ENCODE measurements at places on chromosomes 3 and 15.

GRCh38 chr3:109648027-109648426 is 310.7 kb upstream of the DPPA4 start:
- DNase-seq = no peak

DNA sequence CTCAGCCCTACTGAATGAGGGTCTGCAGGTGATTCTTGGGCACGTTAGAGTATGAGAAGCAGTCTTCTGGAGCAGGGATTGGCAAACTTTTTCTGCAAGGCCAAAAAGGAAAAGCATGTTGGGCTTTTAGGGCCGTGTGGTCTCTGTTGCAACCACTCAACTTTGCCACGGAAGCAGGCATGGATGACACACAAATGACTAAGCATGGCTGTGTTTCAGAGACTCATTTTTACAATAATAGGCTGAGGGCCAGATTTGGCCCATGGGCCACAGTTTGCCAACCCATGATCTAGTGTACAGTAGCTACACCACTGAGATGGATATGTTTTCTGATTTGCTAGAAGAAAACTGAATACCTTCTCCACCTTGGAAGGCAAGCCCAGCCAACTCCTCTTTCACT is 66.1 kb upstream of the PRICKLE2 start:
- peak; percentile 67 for DNase-seq

GRCh38 chr15:69897471-69898237 is 200.1 kb downstream of the TLE3 start:
- DNase-seq = no peak

GRCh38 chr15:62749036-62749815 is 293.3 kb upstream of the TPM1 start:
- no peak for DNase-seq

GRCh38 chr15:71195242-71195641 is 80.0 kb downstream of the THSD4 start:
- no peak for DNase-seq

- DNase-seq = peak; percentile 55
These were observed 36.9 kb downstream of the SENP8 start for GRCh38 chr15:72155003-72155621.

GRCh38 chr3:132503559-132503958 is 86.3 kb downstream of the DNAJC13 start:
- no peak for DNase-seq

DNA sequence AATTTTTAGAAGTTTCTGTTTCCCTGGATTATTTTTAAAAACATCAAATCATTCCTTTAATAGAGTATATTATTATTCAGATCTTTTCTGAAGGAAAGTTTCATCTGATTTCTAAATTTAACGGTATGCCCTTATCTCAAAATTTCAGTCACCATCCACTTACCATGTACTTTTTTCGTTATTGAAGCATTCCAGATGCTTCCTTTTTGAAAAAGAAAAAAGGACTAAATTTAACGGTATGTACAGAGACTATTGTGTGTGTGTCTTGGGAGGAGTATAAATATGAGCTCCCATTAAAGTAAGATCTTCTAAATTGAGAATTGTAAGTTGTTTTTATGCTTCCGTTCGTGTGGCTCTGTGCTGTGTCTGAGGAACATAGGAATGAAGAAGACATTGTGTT is 517.4 kb upstream of the GOLIM4 start:
- no peak for DNase-seq

GRCh38 chr15:48553559-48553958 is 92.0 kb downstream of the FBN1 start:
- DNase-seq = no peak

DNA sequence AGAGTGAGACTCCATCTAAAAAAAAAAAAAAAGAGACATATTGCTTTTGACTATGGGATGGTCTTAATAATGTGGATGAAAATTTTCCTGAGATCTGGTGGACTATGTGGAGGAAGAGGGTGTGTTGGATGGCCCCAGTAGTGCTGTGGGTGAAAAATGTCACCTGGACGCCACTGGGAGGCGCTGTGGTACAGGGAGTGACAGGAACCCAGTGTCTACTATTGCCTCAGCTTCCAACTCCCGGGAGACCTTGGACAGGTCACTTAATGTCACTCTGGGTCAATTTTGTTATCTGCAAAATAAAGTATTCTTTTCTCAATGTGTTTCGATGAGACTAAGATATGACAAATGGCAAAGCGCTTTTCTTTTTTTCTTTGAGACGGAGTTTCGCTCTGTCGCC is 27.7 kb upstream of the DCP1A start:
- DNase-seq = no peak

GRCh38 chr3:144294659-144295538 is 323.3 kb downstream of the DIPK2A start:
- DNase-seq = no peak

DNA sequence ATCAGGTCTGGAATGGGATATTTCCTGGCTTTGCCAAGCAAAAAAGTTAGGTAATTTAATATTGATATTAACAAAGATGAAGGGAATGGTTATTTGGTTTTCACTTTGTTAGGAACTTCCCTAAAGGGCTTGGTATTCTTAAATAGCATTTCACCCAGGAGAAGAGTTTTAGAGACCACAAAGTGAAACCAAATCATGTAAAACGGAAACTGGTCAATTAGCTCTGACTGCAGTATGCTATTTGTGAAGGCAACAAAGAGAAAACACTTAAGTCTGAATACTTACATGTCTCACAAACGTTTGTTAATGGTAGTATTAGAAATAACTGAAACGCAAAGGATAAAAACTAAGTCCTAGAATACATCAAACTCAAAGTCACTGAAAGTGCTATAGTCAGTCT is 32.4 kb upstream of the SETMAR start:
- DNase-seq = no peak

- no peak for DNase-seq
These were observed 72.7 kb downstream of the ADAM10 start for GRCh38 chr15:58676766-58677165.

GRCh38 chr3:155664925-155665695 is 79.8 kb downstream of the PLCH1 start:
- peak; percentile 33 for DNase-seq

GRCh38 chr15:90132437-90132836 is 30.2 kb upstream of the IDH2 start:
- DNase-seq = no peak

DNA sequence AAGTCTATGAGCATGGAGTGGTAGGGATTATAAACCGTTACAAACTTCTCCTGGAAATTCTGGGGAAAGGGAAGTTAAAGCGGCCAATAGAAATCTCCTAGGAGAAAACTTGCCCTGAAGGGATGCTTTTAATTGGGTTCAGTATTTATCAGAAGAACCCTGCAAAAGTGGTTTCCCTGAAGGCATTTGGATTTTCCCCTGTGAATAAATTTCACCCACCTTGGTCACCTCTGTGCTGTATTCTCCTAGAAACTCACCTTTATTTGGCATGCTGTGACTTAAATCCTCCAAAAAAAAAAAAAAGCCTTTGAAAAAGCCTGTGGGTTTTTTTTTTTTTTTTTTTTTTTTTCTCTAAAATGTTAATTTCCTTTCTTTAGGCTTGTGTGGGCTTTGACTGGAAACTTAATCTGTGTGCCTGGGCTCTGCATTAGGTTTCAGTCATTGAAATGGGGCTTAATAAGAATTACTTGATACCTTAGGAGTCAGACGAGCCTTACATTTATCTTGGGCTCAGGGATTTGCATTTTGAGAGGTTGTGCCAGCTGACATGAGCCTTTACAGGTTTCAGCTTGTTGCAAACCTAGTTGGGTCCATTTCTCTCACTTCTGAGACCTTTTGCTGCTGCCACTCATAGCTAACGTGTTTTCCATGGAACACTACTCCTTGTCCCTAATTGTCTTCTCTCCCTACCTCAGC is 22.0 kb downstream of the TGFBR2 start:
- no peak for DNase-seq

DNA sequence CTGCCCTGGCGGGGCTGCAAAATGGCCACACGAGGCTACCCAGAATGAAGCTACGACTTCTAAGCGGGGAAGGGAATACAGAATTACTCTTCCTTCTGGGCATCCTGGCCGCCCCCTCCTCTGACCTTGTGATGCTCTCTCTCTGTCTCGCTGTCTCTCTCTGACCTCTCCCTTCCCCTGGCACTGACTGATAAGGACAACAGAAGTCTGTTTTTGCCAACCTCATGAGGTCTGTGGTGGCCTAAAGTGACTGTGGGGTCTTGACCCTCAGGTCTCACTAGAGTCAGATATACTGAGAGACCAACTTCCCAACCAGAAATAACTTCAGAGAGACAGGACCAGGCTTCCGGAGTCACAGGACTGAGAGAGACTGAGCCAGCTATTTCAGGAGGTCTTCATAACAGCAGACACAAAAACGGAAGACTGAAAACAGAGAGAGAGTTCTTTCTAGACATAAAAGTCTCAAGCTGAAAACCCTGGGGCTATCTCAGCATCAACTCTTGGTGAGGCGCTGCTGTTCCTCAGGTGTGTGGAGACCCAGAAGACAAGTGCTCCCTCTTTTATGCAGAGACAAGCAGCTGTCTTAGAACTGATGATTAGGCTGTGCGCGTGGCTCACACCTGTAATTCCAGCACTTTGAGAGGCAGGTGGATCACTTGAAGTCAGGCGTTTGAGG is 38.2 kb upstream of the CFAP161 start:
- no peak for DNase-seq

DNA sequence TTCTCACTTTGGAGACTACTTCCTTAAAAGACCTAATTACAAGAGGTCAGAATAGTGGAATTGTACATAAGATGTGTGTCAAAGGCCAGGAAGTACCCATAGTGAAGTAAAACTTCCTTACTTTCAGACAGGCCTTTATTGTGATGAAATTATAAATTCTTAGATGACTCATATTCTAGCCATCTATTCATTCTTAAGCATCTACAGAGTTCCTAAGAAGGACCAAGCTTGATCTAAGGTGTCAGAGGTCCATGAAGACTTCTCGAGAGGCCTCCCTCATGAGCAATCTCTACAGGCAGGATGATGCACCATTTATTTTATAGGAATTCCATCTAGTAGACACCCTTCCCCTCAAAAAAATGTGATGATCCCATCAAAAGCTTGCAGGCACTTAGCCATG is 493.3 kb downstream of the MAGI1 start:
- peak; percentile 27 for DNase-seq

DNA sequence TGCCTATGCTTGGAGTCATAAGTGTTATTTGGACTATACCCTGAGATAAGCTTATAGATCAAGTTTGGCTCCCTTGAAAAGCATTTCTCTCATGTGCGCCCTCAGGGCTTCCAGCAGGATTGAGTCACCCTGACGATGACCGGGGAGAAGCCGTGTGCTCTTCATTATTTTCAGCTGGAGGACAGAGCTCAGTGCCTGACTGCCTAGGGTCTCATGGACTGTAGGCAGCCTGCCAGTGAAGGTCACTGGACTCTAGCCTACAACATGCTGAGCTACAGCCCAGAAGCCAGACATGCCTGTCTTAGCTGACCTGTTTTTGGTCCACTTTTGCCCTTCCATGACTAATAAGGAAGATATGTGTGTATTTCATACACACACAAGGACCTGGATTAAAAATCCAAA is 31.6 kb upstream of the NUDT16 start:
- DNase-seq = no peak

DNA sequence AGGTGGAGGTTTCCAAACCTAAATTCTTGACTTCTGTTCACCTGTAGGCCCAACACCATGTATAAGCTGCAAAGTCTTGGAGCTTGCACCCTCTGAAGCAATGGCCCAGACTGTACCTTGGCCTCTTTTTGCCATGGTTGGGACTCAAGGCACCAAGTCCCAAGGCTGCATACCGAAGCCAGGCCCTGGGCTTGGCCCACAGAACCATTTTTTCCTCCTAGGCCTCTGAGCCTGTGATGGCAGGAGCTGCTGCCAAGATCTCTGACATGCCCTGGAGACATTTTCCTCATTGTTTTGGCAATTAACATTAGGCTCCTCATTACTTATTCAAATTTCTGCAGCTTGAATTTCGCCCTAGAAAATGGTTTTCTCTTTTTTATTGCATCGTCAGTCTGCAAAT is 297.9 kb downstream of the OXSM start:
- DNase-seq = no peak

GRCh38 chr15:61128343-61128742 is 100.8 kb downstream of the RORA start:
- no peak for DNase-seq

DNA sequence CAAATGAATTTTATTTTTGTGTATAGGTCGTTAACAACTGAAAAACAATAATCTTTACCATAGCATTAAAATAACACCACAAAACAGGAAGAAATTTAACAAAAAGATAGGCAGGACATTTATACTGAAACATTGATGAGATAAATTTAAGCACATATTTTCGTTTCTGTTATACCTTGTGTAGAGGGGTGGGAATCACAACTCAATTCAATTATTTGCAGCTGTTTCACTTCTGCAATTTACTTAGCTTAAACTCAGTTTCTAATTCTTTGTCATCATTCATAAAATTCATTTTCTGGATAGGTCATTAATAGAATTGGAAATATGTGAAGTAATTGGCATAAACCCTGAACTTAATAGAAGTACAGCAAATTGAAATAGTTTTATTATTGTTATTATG is 42.3 kb downstream of the TP63 start:
- DNase-seq = no peak

DNA sequence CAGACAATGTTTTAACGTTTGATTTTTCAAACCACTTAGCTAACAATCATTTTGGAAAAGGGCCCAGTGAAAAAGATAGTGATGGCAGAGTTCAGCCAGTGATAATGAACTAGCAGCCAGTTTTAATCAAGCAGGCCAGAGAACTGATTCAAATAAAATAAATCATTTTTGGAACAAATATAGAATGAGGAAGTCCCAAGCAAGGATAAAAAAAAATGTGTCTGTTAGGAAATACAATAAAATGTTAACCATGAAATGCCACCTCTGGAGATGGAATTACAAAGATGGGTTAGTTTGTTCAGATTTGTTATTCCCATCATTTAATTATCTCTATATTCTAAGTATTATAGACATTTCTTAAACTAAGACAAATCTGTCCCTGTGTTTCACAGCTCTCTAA is 1.1 kb downstream of the HERC1 start:
- no peak for DNase-seq

- no peak for DNase-seq
These were observed 26.1 kb downstream of the GRK7 start for GRCh38 chr3:141789281-141789680.

DNA sequence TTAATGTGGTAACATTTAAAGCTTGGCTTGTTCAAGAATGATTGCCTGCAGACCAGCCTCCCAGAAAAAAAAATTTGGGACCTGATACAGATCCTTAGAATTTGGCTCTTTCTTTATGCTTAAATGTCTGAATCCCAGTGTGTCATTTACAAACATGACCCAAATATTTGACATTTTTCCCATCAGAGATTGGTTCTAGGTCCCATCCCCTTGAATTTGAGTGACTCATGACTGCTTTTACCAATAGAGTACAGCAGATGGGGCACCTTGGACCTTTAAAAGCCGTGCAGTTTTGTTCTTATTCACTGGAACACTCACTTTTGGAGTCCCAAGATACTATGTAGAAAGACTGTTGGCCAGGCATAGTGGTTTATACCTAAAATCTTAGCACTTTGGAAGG is 231.6 kb downstream of the ZIC1 start:
- no peak for DNase-seq

DNA sequence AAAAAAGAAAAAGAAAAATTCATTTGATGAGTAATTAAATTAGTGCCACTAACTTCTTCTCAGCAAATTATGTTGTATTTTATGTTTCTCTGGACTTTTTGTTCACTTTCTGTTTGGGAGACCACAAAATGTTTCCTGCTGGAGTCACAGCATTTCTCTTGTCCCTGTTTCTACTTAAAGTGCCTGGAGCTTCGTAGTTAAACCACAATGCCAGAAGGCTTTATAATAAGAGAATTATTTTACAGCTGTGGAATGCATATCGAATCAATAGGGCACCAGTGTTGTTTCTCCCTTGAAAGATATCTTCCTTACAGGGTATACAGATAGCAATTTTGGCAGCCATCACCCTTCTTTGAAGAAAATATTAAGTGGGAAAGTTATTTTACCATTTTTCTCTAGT is 3.2 kb downstream of the DTWD1 start:
- DNase-seq = no peak
